Right atrium auricular region (tissue), 2 donors: ENCODE measurements at places on chromosomes 4 and X. TPM values are rescaled to one million over a fixed set of nuclear protein-coding genes. Genes with fewer than 3 reads are reported as not detected.

The FRMPD3 gene
- not detected for total RNA-seq

The PRRG3 gene
- 1.7 TPM for total RNA-seq

The PAGE5 gene
- not detected for total RNA-seq

The AFP gene
- not detected for total RNA-seq

The LONRF3 gene
- 3.6 TPM for total RNA-seq

The F11 gene
- total RNA-seq: not detected

The OTUD6A gene
- total RNA-seq: not detected

The CLNK gene
- not detected for total RNA-seq

The RBM3 gene
- 62.1 TPM for total RNA-seq

The TMEM271 gene
- not detected for total RNA-seq

- DNase-seq: no peak
Observed at GRCh38 chr4:122099896-122100295, 52.2 kb upstream of the BLTP1 start.

- no peak for DNase-seq
Observed at GRCh38 chr4:163548481-163549243, 54.2 kb downstream of the TMA16 start.

GRCh38 chrX:107577933-107578332 lies 50.4 kb upstream of the PRPS1 start:
- no peak for DNase-seq

DNA sequence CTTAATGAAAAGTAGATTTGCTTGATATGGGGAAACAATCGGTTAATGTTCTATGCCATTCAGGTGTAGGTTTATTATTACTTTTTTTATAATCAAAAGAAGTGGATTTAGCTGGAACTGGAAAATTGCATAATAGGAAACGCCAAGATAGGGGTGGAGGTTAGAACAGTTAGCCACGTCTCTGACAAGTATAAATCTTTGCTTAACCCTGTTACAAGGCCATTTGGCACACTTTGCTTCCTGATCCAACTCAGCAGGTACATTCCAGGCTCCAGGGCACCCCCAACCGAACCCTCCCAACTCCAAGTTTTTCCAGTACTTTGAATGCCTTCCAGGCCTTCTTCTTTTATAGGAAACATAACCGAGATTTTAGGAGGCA lies 50.6 kb upstream of the ACSL4 start:
- no peak for DNase-seq

- DNase-seq: no peak
Observed at GRCh38 chrX:22196149-22196548, 76.6 kb upstream of the CBLL2 start.

GRCh38 chr4:153603258-153603657 lies 80.8 kb upstream of the TLR2 start:
- DNase-seq: no peak

DNA sequence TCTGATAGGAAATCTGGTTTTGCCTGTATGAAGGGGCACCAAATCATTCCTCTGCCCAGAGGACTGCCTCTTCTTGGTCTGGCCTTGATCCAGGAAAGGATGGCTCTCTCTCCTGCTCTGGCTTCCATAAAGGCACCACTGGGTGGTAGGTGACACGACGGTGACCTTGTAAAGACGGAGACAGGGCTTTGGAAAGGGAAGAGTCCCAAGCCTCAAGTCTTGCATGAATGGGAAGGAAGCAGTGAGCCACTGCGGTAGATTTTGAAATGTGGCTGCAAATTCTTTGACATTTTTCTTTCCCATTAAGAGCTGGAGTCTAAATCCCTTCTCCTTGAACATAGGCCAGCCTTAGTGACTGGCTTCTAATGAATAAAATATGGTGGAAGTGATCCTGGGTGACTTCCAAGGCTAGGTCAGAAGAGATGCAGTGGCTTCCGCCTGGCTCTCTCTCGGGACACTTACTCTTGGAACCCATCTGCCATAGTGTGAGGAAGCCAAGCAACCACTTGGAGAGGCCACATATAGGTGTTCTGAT lies 347.4 kb downstream of the BCOR start:
- DNase-seq: no peak

DNA sequence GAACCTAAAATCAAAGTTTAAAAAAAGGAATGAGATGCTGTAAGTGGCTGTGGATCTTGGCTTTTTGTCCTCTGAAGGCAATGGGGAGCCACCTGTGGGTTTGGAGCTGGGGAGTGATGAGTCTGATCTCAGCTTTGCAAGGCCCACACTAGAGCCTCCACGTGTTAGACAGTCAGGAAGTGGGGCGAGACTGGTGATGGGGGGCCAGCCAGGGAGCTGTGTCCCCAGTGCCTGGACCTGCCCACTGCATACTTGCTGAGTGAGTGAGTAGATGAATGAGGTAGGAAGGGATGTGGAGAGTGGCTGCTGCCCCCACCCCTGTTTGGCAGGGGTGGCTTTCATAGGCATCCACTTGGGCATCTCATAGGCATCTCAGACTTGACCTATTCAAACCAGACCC lies 84.0 kb downstream of the NHSL2 start:
- DNase-seq: no peak

GRCh38 chr4:145298885-145299284 lies 118.5 kb upstream of the OTUD4 start:
- no peak for DNase-seq

- no peak for DNase-seq
Observed at GRCh38 chr4:23881052-23881501, 8.8 kb downstream of the PPARGC1A start.

GRCh38 chr4:157978680-157979361 lies 194.0 kb downstream of the GASK1B start:
- DNase-seq: no peak

DNA sequence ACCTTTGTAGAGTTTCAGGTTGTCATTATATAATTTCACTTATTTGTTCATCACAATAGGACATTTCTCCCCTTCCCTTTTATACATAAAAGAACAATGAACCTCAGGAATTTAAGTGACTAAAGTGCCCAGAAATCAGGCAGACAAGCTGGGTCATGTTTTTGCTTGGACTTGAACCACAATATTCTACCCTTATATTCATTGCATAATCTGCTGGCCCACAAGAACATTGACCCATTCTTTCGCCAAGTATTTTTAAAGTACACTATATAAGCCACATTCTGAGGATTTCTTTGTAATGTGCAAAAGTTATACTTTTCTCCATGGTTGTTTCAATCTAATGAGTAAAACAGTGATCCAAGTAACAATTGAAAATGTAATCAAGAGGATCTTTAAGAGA lies 637.5 kb upstream of the SLIT2 start:
- DNase-seq: no peak

- no peak for DNase-seq
Observed at GRCh38 chr4:56671860-56672259, 9.2 kb downstream of the HOPX start.

DNA sequence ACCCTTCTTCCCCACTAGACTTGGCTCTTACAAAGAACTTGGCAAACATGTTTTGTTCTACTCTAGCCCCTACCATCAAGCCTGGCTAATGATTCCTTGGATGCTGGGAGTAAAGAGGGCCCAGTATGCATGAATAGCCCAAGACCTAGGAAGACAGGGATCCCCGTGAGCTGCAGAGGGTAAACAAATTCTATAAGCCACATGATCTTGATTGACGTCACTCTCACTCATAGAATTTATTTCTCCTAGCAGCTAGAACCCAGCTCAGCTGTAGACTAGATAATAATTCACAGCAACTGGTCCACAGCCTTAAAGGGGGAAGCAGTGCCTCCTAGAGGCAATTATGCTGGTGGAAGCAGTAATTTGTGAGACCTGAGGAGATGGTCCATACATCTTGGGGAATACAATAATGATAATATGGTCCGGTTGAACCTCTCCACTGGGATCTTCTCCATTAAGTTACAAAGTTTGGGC lies 16.1 kb upstream of the USO1 start:
- no peak for DNase-seq

DNA sequence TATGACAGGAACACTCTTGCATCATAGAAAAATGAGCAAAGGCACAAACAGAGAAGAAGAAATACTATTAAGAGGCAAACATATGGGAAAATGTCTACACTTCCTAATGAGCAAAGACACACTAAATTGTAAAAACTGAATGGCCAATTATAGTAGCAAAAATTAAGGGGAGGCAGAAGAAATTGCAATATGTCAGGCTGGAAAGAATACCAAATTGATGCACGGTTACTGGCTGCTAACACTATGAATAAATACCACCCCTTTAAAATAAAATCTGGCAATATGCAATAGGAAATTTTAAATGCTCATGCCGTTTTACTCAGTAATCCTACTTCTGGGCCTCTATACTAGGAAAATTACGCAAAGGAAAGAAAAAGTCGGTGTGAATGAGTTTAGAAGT lies 16.0 kb upstream of the PIN4 start:
- DNase-seq: no peak

DNA sequence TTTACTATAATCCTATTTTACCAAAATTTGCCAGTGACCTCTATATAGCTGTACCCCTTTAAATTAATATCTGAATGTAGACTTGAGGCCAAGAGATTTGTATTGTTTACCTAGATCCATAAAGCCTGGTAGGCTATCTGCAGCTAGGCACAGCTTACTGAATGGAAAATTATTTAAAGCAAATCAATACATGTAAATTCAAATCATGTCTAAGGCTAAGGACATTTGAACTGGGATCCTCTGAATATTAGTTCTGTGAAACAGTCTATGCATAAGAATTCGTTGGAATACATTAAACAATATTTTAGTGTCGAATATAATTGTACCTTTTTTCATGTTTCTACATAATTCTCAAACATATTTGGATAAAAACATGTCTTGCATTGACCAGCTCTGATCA lies 1.6 kb downstream of the UGT2A3 start:
- DNase-seq: no peak

DNA sequence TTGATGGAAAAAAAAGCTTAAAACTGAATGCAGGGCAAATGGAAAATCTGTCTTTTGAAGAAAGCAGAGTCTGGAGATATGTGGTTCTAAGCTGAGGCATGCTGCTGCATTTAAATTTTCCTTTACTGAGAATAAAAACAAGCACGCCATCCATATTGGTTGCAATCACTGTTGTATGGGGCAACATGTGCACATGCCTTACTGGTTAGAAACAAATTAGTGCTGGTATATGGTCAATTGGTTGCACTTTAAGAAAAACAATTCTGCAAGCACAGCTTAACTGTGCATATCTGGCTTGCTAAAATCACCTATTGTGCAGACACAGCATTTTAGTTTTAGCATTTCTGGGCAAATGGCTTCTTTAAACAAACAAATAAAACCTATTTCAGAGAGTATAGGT lies 239.1 kb downstream of the NDST4 start:
- DNase-seq: no peak

GRCh38 chr4:129622566-129622965 lies 526.6 kb downstream of the C4orf33 start:
- no peak for DNase-seq

- DNase-seq: no peak
Observed at GRCh38 chr4:112633477-112634235, 3.1 kb downstream of the ZGRF1 start.

DNA sequence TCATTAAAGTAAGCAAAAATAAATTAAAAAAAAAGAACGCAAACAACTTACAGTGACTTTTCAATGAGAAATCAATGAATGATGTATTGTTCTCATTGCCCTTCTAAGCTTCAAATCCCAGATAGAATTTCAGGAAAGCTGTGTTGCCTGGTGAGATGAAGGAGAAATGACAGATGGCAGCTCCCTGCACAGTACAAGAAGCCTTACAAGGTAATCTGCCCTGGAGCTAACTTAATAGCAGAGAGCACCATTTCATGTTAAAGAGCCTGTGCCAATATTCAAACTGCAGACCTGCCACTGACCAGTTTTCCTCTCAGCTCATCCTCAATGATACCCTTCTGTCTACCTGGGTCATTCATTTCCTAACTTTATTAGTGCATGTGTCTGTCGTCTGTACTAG lies 54.0 kb downstream of the GC start:
- no peak for DNase-seq

GRCh38 chrX:584572-584971 lies 46.0 kb upstream of the SHOX start:
- DNase-seq: no peak

DNA sequence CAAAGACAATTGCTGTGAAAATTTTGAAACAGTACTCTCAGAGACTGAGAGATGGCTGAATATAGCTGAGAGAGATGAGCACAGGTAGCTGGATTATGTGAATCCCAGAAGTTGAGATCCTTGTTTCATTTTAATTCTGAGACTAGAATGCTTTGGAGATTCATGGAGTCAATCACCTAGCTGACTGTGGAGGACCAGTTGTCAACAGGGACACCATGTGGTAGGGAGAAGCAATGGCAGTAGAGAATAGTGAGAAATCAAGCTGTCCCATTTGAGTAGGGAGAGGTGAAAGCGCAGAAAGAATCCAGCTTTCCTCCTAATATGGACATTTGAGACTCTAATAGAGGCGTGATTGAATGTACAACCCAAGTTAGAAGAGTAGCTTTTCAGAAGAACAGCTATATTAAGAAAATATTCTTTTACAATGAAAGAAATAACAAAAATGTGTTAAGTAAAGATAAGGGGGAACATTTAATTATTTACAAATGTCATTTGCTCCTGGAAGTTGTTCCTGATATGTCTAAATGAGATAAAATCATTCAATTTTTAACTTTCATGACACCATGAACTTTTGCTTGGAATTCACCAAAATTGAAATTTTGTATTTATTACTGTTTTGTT lies 30.3 kb upstream of the GLRB start:
- DNase-seq: no peak

- no peak for DNase-seq
Observed at GRCh38 chr4:144547678-144548298, 98.2 kb upstream of the HHIP start.

- no peak for DNase-seq
Observed at GRCh38 chr4:174423257-174423944, 98.9 kb downstream of the HPGD start.

DNA sequence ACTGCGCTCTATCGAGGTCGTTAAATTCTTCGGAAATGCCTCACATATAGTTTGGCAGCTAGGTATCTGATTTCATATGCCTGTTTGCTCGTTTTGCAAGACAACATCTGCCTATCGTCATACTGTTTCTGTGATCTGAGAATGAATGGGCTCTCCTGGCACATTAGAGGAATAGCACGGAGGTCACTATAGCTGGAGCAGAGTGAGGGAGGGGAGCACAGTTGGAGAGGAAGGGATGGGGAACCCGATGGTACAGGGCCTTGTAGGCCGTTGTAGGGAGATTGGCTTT lies 552 bp downstream of the IKBKG start:
- DNase-seq: no peak

DNA sequence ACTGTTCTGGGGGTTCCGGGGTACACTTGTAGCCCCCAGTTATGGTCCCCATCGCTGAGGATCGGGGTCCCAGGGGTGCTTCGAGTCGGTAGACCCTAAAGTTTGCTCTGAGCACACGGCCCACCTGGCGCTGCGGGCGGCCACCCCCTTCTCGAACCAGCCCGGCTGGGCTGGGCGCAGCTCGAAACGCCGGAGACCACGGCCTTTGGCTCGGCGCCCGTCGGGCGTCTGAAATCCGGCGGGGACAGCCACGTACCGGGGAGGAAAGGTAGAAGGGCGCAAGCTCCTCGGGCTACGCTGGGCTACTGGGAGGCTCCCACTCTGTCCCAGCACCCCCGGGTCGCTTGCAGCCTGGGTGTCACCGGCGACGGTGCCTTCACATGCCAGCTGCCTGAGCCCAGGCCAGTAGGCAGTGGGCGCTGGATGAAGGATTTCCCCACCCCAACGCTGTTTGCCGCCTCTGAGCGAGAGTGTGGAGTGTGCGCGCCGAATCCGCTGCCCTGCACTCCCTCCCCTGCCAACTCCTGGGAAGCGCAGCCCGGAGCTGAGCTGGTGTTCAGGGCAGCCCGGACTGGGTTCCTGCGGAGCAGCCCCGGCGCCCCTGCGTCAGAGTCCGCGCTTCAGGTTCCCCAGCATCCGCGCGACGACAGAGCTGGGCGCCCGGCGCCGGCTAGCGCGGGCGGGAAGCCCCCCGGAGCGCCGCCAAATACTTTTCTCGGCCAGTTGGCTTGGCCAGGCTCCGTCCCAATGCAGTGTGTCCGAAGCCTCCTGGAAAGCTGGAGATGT lies 637 bp downstream of the MAMLD1 start:
- DNase-seq: no peak
